ENCODE measurements at places on chromosomes 3 and 15.

- DNase-seq: no peak
Measured at GRCh38 chr15:88882785-88883184, 12.6 kb downstream of the HAPLN3 start.

DNA sequence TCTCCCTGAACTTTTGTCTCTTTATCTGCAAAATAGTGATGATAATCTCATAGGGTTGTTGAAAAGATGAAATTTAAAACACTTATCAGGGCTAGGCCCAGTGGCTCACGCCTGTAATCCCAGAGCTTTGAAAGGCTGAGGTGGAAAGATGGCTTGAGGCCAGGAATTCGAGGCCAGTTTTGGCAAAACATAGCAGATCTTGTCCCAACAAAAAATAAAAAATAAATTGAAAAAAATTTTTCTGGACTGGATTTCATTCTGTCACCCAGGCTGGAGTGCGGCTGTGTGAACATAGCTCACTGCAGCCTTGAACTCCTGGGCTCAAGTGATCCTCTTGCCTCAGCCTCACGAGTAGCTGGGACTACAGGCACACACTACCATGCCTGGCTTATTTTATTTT lies 29.6 kb downstream of the LMLN start:
- DNase-seq: no peak

GRCh38 chr15:29102911-29103823 lies 166.5 kb downstream of the NSMCE3 start:
- no peak for DNase-seq

GRCh38 chr3:148930752-148931151 lies 60.6 kb upstream of the GYG1 start:
- DNase-seq: no peak

- DNase-seq: no peak
Measured at GRCh38 chr3:81043009-81043408, 718.4 kb downstream of the GBE1 start.

GRCh38 chr3:108088697-108089096 lies 2.1 kb downstream of the CD47 start:
- no peak for DNase-seq

- no peak for DNase-seq
Measured at GRCh38 chr3:79369306-79369705, 398.5 kb downstream of the ROBO1 start.

DNA sequence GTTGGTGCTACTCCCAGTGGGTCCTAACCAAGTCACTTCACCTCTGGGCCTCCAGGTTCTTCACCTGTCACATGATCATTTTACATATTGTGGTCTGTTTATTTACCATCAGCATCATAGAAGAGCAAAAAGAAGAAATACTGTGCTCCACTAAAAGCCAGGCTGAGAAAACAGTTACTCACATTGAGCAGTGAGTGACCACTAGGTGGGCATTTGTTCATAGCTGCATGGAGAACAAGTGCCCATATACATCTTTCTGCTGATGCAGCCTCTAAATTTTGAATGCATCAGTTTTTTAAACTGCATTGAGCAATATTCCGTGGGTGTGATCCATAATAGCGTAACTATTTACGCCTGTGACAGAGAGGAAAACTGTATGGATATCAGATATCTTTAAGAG lies 76.2 kb downstream of the DCUN1D1 start:
- no peak for DNase-seq

DNA sequence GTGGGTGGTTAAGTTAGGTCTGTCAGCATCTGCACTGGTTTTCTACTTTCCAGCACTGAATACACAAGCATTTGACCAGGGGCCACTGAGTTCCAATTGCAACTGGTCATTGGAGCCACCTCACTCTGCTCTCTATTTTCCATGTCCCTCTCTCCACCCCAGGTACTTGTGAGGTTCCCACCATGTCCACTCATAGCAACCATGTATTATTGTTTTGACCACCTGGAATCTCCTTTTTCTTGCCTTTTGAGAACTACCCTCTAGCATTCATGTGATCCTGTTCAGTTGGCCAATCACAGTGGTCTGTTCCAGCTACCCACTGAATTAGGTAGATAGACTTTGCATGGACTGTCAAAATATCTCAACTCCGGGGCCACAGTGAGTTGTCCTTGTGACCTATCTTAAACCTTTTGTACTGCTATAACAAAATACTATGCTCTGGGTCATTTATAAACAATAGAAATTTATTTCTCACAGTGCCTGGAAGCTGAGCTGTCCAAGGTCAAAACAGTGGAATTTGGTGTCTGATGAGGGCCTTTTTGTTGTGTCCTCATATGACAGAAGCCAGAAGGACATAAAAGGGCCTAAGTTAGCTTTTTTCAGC lies 20.2 kb upstream of the TM4SF18 start:
- DNase-seq: no peak

- DNase-seq: no peak
Measured at GRCh38 chr3:123833398-123833785, 50.7 kb downstream of the MYLK start.

DNA sequence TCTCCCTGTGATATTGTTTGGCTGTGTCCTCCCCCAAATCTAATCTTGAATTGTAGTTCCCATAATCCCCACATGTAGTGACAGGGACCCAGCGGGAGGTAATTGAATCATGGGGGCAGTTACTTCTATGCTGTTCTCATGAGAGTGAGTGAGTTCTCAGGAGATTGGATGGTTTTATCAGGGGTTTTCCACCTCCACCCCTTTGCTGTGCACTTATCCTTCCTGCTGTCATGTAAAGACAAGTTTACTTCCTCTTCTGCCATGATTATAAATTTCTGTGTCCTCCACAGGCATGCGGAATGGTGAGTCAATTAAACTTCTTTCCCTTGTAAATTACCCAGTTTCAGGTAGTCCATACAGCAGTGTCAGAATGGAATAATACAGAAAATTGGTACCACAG lies 24.7 kb downstream of the TUSC7 start:
- no peak for DNase-seq

GRCh38 chr3:24272408-24272807 lies 222.2 kb downstream of the THRB start:
- DNase-seq: no peak

DNA sequence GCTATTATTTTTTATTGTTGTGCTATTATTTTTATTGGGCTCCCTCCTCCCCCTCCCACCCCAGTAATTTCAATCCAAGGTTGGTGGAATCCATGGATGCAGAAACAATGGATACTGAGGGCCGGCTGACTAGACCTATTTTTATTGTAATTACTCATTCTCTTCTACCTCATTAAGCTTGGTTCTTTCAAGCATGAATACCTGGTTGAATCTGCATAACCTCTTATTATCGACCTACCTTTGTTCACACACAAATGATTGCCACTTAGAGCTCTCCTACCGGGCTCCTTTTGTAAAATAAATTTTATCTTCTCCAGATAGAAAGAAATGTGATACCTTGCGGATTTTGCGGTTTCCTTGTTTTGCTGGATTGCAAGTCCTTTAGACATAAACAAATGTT lies 31.6 kb downstream of the BTD start:
- DNase-seq: no peak

DNA sequence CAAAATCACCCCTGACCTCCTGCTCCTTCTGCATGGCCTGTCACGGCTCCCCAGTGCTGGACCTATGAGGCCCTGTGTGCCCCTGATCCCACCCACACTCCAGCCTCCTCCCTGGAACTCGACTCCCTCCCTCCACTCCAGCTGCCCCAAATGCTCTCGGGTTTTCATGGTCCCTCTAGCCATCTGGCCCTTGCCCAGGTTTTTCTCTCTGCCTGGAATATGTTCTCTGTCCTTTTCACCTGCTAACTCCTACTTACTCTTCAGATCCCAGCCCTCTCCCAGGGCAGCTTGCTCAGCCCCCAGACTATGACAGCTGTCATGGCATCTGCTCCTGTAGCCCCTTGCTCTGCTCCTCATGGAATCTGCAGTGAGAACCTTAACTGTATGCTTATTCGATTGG lies 30.3 kb downstream of the DUSP7 start:
- no peak for DNase-seq

DNA sequence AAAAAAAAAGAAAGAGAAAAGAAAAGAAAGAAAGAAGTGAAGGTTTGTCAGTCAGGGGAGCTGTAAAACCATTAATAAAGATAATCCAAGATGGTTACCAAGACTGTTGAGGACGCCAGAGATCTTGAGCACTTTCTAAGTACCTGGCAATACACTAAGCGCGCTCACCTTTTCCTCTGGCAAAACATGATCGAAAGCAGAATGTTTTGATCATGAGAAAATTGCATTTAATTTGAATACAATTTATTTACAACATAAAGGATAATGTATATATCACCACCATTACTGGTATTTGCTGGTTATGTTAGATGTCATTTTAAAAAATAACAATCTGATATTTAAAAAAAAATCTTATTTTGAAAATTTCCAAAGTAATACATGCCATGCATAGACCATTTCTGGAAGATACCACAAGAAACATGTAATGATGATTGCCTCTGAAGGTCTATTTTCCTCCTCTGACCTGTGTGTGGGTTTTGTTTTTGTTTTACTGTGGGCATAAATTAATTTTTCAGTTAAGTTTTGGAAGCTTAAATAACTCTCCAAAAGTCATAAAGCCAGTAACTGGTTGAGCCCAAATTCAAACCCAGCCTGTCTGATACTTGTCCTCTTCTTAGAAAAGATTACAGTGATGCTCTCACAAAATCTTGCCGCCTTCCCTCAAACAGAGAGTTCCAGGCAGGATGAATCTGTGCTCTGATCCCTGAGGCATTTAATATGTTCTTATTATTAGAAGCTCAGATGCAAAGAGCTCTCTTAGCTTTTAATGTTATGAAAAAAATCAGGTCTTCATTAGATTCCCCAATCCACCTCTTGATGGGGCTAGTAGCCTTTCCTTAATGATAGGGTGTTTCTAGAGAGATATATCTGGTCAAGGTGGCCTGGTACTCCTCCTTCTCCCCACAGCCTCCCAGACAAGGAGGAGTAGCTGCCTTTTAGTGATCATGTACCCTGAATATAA lies 2.0 kb downstream of the B2M start:
- DNase-seq: no peak

DNA sequence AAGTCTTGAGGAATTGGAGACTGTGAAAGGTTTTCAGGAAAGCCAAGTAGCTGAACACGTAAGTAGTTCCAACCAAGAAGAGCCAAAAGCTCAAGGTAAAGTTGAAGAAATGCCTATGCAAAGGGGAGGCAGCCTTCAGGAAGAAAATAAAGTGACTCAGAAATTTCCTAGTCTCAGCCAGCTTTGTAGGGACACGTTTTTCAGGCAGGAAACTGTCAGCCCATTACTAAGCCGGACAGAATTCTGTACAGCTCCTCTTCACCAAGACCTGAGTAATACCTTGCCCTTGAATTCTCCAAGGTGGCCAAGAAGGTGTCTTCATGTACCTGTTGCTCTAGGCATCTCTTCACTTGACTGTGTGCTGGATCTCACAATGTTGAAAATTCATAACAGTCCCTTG lies 48.6 kb downstream of the CDAN1 start:
- DNase-seq: no peak

DNA sequence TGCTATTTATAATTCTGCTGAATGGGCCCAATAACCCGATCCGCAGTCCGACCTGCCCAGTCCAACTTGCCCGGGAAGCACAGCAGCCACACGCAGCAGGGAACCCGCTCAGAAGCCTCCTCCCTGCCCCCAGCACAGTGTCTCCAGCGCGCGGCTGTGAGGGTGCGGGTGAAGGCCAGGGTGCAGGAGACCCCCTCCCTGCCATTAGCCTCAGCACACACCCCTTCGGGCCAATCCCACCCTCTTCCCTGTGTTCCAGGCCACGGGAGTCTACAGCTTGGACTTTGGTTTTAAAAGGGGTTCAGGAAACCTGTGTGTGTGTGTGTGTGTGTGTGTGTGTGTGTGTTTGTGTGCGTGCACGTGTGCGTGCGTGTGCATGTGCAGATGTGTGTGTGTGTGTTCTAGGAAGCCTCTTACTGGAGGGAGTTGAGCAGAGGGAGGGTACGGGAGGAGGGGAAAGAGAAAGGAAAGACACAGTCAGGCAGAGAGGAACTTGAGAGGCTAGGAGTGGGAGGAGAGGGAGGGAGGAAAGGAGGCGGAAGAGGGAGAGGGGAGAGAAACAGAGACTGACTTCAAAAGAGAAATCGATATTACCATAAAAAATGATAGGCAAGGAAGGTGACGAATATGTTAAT lies 34.2 kb downstream of the ATP2B2 start:
- DNase-seq: no peak

DNA sequence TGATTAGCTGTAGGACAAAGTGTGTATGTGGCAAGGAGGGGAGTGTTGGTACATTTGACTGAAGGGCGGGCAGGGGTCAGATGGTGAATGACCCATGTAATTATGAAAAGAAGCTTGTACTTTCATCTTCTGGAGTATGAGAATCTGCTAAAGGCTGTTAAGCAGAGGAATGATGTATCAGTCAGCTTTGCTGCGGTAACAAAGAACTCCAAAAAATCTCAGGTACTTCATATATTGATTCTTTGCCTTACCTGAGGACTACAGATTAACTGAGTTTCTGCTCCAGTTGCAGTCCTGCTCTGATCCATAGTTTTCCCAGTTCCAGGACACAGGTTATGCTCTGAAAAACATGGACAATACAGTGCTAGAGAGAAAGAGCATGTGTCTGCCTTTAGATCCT lies 115.1 kb downstream of the NEK11 start:
- DNase-seq: no peak

DNA sequence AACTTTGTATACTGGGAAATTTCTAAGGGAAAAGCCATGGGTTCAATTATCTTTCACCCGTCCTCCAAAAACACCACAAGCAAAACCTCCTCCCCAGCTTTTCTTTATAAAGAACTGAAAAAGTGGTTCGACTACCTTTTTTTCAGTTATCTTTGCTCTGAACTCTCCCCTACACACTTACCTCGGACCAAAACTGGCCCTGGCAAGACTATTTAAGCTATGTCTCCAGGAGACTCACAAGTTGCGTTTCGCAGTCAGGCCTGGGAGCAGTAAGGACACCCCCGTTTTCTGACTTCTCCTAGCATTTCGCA lies 645 bp downstream of the COPS2 start:
- no peak for DNase-seq

DNA sequence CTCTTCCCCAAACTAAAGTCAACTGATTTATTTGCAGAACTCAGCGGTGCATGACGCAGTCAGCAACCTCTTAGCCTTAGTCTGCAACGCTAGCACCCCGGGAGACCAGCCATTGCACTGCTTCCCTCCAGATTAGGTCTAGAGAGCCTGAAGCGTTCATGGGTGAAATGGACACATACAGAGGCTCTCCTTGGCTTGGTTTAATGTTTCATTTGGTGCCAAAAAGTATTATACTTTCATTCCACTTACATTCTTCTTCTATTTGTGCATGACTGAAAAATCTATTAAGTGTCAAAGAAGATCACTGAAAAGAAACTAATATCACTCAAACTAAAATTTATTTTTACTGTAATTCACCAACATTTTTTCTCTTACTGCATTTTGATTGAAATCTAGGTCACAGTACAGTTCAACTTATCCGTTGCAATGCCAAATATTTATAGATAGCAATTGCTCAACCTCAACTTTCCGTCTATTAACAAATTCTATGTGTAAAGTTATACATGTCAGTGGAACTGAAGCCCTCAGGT lies 116.2 kb downstream of the ROBO1 start:
- no peak for DNase-seq

- no peak for DNase-seq
Measured at GRCh38 chr3:100992231-100993012, 799 bp downstream of the ABI3BP start.

- DNase-seq: no peak
Measured at GRCh38 chr3:100257586-100257985, 3.2 kb upstream of the TBC1D23 start.
